ENCODE measurements at places on chromosomes 6 and 20.

DNA sequence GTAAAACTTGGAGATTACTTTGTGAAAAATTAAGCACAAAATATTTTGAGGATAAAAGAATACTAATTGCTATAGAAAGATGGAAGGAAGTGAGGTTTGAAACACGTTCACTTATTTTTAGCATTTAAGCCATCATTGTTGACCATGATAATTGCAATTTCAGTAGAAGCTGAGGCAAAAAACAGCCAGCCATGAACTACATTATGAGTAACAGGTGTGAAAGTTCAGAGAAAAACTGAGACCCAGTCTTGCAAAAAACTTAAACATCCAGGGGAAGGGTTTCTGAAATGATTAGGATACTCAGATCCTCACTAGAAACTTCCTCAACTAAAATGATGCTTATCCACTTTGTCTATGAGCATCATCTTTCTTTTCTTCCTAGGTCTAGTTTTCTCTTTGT lies 619.4 kb downstream of the PHF3 start:
- no peak for DNase-seq

GRCh38 chr6:148203970-148204369 lies 138.7 kb upstream of the SASH1 start:
- DNase-seq, result peak; percentile 35

DNA sequence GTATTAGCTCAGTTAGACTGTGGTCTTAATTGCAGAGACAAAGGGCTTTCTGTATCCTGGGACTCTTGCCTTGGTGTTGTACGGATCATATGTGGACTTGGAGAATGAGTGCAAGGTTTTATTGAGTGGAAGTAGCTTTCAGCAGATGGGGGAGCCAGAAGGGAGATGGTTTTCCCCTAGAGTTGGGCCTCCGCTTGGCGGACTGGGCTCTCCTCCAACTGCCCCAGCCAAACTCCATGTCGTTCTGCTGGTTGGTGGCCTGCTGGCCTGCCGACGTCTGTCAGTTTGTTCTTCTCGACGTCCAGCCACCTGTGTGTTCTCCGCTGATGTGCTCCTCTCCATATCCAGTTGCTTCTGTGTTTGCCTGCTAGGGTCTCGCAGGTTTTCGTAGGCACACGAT lies 189.5 kb upstream of the FLRT3 start:
- DNase-seq, result no peak

DNA sequence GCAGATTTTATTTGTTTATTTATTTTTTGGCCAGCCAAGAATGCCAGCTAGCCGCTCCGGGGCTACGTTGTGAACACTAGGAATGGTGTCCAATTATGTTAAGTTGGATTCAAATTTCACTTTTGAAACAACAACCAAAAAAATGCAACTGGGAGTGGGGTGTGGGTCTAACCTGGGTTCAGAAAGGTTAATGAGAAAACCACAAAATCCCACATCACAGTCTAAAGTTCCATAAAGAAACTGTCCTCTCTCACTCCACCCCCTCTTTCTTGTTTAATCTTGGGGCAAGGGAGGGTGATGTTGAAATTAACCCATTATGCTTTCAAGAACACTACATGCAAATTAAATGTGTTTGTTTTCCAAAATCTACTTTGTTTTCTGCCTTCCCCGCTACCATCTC lies 77.2 kb downstream of the LINC00237 start:
- no peak for DNase-seq

DNA sequence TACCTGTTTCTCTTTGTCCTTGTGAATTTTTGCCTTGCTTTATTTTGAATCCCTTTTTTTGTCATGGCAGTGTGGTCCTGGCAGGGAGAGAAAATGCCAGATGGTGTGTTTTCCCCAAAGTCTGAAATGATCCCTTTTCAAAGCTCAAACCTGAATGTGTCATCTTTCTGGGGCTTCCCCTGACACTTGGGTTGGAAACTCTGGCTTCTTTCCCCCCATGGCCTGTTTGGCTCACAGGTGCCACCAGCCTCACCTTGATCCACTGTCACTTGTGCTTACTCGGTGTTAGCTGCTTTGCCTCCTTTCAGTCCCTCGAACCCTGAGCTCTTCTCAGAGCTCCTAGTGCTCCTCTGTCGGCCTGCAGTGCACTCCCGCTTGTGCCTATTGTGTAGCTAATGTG lies 22.3 kb downstream of the MYBL2 start:
- no peak for DNase-seq

GRCh38 chr6:33790379-33790778 lies 1.4 kb upstream of the LEMD2 start:
- no peak for DNase-seq

- DNase-seq, result no peak
Observed at GRCh38 chr20:57250607-57251343, 15.7 kb downstream of the BMP7 start.

GRCh38 chr20:22924949-22925612 lies 110.0 kb upstream of the SSTR4 start:
- no peak for DNase-seq

DNA sequence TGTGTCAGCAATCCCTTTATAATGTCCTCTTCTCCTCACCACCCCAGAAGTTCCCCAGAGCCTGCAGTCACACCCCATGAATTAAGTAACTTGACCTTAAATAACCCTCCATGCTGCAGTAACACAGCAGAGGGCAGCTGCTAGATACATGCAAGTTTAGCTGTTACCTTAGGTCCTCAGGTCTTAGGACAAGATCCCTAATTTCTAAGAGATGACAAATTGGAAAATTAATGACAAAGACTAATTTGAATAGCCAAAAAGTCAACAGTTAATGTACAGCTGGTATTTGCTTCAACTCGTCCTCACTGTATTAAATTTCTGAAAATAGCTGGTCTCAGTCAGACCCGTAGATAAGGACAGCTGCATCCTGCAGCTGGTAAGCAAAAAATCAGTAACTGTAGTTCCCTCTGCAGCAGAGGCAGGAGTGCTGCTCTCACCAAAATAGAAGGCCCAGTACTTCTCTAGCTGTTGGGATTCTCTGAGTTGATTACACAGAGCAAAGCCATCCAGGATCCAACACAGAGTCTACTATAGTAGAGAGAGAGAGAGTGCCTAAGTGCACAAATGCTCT lies 62.4 kb downstream of the TNFRSF21 start:
- no peak for DNase-seq

GRCh38 chr20:42441196-42441863 lies 748.4 kb downstream of the PTPRT start:
- no peak for DNase-seq

DNA sequence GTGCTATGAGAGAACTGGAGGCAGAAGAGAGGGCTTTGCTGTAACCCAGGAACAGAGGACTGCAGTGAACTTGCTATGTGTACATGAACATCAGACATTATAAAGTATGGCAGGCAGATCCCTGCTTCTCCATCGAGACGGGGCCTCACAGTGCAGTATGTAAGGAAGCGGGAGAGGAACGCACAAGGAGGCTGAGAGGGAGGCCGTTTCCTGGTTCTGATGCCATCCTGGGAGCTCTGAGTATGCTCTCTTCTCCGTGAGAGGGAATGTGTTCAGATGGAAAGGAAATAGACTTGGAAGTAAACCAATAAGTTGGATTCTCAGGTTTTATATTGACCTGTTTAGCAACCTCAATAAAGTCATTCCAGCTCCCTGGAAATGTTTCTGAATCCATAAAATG lies 101.8 kb downstream of the ALDH8A1 start:
- no peak for DNase-seq

DNA sequence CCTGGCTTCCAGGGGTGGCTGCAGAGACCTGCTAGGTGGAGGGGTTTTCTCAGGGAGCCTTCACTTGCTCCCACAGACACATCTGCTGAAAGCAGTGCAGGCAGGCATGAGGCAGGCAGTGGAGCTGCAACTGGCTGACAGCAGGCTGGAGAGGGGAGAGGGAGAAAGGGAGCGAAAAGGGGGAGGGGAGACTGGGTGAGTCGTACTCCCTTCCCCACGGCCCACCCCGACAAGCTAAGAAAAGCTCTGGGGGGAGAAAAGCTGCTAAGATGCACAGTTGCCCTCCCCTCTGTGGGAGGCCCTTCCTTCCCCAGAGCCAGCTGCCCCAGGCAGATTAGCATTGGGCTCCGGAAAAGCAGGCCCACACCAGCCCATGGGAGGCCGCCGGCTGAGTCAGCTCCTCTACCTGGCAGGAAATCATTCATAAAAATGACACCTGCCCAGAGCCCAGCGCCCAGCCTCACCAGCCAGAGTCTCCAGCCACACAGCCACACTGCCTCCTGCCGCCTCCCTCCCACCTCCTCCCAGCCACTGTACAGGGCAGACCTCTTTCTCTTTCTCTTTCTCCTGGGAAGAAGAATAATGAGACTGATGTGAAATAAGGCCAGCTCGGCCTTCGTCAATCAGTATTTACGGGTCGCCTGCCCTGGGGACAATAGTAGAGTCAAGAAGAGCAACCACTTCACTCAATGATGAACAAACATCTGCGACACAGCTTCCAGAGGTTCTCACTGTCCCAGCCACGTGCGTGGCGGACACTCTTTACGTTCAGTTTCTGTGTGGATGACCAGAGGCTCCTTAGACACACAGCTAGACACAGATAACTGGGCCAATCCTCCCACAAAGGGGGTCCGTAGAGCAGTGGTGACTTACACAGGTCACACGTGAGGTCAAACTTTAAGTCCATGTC lies 7.7 kb upstream of the C20orf203 start:
- no peak for DNase-seq

- no peak for DNase-seq
Observed at GRCh38 chr20:16441546-16442164, 131.6 kb downstream of the KIF16B start.

GRCh38 chr6:80537118-80537972 lies 430.9 kb downstream of the BCKDHB start:
- no peak for DNase-seq

- DNase-seq, result peak; percentile 58
Observed at GRCh38 chr6:11172501-11173327, 59.8 kb downstream of the NEDD9 start.

DNA sequence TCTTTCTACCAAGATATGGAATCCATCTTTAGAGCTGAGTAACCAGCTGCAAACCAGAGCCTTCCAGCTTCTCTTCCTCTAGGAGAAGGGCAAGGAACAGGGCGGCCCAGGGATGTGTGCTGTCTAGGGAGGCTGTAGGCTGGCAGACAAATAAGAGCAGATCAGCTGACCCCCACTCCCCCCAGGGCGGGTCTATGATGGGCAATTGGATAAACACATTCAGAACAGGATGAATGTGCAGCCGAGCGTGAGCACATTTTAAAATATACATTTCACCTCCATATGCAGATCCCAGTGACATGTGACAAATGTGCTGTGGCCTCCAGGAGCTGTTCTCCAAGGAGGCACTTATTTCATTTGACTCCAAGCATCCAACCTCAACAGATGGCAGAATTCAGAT lies 580.1 kb downstream of the PTPRT start:
- no peak for DNase-seq

DNA sequence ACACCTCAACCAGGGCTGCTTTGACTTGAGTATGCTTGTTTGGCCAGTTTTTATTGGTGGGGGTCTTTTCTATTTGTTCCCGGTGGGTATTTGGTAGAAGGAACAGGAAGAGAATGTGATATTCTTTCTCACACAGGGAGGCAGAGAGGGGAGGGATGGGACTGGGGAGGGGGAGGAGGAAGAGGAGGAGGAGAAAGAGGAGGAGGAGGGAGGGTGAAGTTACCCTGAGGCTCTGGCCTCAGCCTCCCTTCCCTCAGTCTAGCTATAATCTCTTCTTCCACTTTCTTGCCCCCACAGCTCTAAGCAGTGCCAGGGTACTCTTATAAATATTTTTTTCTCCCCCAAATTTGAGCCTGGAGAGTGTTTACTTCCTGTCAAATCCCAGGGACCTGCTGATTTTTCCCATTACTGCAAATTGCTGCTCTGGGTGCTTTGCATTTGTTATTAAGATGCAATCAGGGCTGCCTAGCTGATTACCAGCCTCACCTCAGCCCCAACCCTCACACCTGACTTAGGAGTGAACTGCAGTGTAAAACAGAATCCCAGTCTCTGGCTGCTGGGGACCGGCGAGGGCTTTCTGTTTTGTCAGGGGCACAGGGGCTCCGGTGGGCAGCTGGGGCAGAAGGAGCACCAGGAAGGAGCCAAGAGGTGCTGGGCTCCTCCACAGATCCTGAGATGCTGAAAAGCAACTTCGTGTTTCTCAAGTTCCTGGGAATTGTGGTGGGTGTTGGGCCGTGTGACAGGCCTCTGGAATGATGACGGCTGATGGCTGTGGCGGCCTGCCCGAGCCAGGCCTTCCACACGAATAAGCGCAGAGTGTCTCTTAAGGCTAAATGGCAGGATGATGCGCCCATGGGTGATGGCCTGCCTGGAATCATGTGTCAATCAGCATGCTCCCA lies 141.4 kb downstream of the CD83 start:
- no peak for DNase-seq

GRCh38 chr20:62742979-62743776 lies 34.5 kb downstream of the NTSR1 start:
- no peak for DNase-seq

DNA sequence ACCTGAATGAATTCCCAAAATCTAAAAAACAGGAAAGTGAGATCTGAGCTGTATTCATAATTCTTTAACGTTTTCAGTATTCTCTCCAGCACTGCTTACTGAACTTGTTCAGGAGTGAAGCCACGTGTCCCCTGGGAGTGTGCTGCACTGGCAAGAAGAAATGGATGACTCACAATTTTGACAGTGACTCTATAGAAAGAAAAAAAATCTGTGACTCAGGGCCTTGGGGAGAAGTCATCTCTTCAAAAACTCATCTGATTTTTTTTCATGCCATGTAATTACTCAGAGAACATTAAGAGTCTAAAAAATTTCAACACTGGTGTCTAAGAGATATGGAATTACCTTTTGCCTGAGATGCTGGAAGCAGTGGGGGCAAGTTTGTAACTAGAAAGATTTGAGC lies 39.7 kb downstream of the ANKEF1 start:
- no peak for DNase-seq

- DNase-seq, result no peak
Observed at GRCh38 chr20:10837901-10838300, 164.1 kb upstream of the JAG1 start.

DNA sequence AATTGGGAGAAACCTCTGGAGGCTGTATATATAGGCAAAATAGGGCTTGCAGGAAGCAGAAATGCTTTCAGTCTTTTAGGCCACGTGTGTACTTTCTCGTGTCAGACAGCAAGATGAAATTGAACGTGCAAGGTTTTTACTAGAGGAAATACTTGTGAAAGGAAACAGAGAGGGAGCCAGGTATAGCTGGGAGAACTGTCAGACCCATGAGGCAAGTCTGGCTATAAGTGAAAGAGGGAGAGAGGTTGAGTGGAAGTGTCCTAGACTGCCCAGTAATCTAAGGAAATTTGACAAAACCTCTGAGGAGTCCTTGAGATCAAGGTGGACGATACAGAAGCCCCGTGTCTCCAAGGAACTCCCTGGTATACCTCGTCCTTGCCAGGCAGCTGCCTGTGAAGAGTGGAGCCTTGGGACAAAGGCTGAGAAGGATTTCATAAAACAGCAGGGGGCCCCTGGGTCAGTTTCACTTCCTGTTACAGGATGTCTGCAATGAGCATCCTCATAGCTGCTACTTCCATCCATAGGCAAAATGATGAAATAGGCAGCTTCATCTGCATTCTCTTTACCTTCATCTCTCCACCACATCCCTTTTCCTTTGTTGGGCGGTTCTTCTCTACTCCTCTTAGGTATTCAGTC lies 114.4 kb upstream of the MAP3K7 start:
- DNase-seq, result no peak

Data from activated CD8-positive, alpha-beta memory T cell treated with anti-CD3 and anti-CD28 coated beads for 4 hours (primary cell).